NCI-H526 (cell line): ENCODE measurements at places on chromosomes 13 and 19.

GRCh38 chr13:112248862-112249592 is 127.1 kb upstream of the SPACA7 start:
- no peak for DNase-seq

- peak; percentile 71 for DNase-seq
Measured at GRCh38 chr13:23960566-23961156, 63.4 kb upstream of the C1QTNF9B start.

- DNase-seq, result no peak
Measured at GRCh38 chr19:494171-495080, 1.9 kb upstream of the MADCAM1 start.

GRCh38 chr13:43495732-43496131 is 291.0 kb downstream of the ENOX1 start:
- no peak for DNase-seq

GRCh38 chr19:10565028-10565566 is 713 bp downstream of the KRI1 start:
- DNase-seq, result peak; percentile 53

GRCh38 chr13:78029901-78030300 is 111.3 kb upstream of the EDNRB start:
- DNase-seq, result no peak

GRCh38 chr13:30851697-30852096 is 54.4 kb upstream of the MEDAG start:
- peak; percentile 76 for DNase-seq

DNA sequence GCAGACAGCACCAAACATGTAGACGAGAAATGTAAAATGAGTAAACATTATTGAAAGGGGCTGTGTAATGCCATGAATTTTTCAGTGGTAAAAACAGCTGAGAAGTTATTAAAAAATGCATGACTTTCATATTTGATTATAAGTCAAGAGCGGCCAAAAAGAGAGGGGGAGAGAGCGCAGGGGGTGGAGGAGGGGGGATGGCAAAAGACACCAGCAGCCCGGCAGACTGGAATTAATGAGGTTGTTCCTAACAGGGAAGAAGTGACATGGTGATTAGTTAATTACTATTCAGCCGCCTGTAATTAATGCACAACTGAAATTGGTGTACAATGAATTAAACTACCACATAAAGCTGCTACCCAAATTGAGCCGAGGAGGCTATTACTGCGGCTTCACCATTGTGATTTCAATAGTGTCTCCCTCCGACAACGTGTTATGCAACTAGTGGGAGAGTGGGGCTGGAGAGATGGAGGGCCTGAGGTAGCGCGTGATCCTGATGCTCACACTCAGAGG is 89.1 kb upstream of the VSTM2B start:
- DNase-seq, result no peak

GRCh38 chr19:55452749-55453346 is 8.6 kb downstream of the ISOC2 start:
- peak; percentile 86 for DNase-seq

GRCh38 chr19:13396250-13397080 is 109.8 kb downstream of the CACNA1A start:
- DNase-seq, result no peak

DNA sequence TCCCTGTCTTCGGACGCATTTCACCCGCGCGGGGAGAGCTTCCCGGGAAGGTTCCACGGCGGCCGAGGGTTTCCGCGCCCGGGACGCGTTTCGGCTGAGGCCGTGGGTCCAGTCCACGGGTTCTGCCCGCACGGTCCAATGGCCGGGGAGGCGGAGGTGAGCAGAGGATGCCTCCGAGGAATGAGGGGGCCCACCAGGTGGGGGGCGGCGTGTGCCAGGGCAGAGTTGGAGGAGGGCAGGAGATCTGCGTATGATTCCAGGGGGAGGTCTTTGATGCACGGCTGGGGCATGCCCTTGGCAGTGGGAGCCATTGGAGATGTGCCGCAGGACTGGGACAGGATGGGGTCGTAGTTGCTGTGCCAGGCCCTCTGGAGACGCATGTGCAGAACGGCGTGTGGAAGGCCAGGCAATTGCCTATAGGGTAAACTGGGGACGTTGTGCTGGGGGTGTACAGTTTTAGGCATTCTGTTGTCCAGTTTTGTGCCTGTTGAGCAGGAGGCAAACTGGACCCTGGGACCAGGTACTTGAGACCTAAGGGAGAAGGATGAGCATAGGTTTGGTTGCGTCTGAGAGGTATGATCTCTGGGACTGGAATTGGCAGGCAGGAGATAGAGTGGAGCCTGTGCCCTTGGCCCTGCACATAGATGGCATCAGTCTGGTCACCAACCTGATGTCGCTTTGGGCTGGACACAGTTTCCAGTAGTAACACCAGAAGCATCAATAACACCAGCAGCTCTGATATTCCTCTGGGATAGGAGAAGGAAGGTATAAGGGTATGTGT is 751 bp downstream of the ZNF584 start:
- DNase-seq, result peak; percentile 46

DNA sequence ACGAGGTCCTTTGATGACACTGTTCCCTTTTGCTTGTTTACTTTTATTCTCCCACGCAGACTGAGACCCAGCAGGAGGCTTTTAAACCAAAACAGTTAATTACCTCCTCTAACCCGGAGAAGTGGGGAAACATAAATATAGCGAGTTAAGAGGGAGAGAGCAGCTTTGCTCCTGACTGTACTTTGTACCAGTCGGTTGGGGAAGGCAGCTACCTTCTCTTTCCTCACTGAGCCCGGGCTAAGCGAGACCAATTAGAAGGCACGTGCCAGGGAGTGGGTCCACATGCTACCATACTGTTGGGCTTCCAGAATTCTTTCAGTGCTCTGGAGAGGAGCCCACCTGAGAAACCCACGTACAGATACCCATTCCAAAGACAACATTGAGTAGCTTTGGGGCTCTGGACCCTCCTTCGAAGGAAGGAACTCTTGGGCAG is 124.2 kb downstream of the ZIC5 start:
- DNase-seq, result no peak

GRCh38 chr13:31468114-31468902 is 268.5 kb downstream of the B3GLCT start:
- DNase-seq, result peak; percentile 80

DNA sequence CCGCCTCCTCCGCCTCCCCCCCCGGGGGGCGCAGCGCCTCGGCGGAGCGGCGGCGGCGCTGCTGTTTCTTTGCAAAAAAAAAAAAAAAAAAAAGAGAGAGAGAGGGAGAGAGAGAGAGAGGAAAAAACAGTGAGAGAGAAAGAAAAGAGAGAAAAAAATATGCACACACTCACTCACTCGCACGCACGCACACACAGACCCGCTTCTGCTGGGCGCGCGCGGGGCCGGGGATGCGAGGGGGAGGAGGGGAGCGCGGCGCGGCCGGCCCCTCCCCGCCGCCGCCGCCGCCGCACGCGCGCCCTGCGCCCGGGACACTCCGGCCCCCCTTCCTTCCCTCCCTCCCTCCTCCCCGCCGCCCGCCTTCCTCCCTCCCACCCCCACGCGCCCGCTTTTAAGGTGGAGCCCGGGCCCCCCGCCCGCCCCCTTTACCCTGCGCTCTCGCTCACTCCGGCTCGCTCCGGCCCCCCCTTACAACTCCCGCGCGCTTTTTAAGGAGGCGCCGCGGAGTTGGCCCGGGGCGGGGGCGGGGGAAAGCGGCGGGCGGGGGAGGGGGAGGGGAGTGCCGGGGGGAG is at the start of gene SAMD1:
TSS of gene SAMD1 (minus strand) at position 243 of the 572 bp plus-strand sequence.
- no peak for DNase-seq

DNA sequence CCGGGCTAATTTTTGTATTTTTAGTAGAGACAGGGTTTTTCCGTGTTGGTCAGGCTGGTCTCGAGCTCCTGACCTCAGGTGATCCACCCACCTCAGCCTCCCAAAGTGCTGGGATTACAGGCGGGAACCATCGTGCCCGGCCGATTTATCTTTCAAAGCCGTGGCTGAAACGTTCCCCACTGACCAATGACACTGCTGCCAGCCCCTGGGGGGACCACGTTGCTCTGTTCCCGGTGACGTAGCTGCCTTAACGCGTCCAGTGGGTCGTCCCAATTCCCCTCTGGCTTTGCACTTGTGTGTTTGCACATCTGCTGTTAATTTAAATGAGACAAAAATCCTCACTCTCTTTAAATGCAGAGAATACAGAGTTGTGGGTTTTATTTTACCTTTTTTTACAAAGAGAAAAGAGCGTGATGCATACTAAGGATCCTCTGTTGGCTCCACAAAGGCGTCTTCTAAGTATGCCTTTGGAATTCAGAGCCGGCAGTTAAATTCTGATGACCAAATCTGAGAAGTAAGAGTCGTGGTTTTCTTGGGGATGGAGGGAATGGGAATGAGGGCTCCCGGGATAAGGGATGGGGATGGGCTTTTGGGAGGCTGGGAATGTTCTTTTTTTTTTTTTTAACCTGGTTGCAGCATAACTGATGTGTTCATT is 18.6 kb upstream of the LMTK3 start:
- no peak for DNase-seq

DNA sequence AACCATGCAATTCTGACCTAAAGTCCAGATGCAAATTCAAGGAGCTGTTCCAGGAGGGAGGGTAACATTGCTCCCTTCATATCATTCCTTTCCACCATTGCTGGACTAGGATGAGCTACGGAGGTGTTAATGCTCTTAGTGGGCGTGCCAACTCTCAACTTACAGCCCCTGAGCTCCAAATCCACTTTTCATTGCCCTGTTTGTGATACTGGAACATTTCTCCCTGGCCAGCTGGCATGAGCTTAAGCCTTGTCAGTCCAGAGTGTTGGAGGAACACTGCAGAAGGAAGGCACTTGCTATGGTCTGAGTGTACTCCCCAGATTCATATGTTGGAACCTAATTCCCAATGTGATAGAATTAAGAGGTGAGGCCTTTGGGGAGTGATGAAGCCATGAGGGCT is 70.4 kb upstream of the FARP1 start:
- no peak for DNase-seq

DNA sequence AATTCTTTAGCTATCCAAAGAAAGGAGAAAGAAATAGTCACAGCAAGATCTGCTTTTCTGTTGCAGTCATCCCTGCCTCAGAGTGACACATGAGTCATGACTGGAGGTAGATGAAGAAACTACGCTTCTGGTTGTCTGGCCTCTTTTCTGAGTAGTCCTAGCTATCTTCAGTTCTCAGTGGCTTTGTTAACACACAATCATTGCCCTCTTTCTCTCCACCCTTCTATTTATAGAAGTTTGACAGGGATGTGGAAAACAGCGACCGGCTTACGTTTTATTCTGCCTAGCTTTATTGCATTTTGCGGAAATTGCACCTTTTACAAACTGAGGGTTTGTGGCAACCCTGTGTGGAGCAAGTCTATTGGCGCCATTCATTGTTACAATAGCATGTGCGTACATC is 26.7 kb downstream of the SPATA13 start:
- DNase-seq, result no peak

DNA sequence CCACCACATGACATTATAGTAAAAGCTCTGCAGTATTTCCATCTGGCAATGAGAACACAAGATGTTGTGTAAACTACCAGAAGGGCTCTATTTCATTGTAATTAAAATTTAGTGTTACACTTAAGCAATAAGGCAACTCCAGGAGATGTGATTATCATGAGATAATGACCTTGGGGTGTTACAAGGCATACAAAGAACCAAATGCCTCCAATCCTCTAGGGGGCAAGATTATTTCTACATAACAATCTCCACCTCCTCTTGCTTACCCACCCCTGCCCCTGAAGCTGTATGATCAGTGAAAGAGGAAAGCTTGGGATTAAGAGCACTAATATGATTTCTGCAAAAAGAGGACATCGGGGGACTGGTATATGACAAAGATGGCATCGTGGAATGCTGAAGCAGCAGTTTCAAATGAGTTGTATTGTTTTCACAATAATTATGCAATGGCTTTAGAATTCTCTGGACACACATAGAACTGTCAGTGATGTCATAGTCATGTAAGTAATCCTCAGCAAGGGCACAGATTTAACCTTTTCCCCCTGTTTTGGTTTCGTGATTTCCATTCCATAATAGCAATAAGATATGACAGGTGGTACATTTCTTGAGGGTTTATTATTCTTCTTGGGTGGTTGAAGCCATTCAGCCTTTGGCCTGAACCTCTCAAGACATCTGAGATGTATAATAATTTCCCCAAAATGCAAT is 295.3 kb downstream of the MZT1 start:
- no peak for DNase-seq

- no peak for DNase-seq
Measured at GRCh38 chr19:17951990-17952976, 14.6 kb upstream of the KCNN1 start.

DNA sequence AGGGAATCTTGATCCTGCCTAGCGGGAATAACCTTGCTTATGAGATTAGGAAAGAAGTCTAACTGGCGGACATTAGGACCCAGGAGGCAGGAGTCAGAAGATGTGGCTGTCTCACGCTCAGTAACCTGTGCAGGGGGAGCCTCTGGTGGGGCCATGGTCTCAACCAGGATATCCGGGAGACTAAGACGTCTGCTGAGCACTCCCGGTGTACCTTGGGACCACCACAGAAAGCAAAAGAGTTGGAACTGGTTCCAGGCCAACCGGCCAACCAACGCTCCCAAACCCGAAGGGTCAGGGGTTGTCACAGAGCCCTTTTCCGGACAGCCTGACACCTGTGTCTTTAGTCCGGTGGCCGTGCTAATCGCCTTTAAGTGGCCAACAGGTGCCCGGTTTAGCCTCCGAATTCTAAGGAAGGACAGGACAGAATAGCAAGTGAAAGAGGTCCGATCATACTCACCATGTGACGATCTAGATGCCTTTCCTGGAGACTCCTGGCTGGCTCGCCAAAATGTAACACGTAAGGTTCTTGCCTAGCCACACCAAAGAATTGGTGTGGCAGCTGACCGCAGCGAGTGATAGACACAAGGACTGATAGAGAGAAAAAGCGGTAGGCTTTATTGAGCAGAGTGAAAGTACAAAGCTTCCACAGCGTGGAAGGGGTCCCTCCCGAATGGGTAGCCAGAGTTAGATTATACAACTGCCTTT is 103.9 kb upstream of the DIAPH3 start:
- peak; percentile 51 for DNase-seq

GRCh38 chr19:55198651-55199050 is 10.7 kb downstream of the PTPRH start:
- no peak for DNase-seq

DNA sequence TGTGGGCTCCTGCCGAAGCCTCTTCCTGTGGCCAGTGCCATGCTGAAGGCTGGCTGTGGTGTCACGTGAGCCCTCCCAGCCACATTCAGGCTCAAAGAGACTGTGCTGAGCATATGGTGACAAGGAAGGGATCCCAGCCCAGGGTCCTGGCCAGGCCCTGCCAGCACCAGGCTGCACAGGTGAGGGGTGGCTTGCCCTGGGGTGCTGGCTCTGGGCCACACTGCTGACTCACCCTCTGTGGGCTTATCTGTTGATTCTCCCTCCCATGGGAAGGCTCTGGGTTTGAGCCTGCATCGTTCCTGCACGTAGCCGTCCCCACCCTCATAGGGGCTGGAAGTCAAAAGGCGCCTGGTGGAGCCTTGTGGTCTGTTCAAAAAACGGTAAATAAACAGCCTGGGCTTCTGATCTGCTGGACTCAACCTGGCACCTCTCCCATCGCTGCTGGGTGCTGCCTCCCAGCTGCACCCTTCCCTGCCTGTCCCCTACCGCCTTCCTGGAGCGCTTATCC is 31.1 kb downstream of the DNM2 start:
- DNase-seq, result no peak

DNA sequence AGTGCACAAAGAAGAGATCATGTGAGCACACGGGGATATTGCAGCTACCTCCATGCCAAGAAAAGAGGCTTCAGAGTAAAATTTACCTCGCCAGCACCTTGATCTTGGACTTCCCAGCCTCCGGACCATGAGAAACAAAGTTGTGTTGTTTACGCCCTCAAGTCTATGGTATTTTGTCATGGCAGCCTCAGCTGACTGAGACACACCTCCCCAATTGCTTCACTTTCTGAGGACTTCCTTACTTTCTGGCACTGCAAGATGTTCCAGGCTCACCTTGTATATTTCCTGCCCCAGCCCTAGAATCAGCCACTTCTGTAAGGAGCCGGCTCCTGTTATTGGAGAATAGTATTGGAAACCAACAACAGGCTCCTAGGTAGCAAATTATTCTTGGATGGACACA is 6.6 kb upstream of the CEBPG start:
- DNase-seq, result no peak
